ENCODE measurements at places on chromosomes 7 and 10.
A peak's percentile ranks its signal among the peaks of the same experiment; 100 is the strongest.

- DNase-seq: no peak
Measured at GRCh38 chr10:33723181-33723580, 388.7 kb upstream of the NRP1 start.

GRCh38 chr10:70558871-70559810, 43.4 kb downstream of the PRF1 start:
- DNase-seq: no peak

- DNase-seq: no peak
Measured at GRCh38 chr7:28626624-28627262, 214.4 kb downstream of the CREB5 start.

- no peak for DNase-seq
Measured at GRCh38 chr10:26475386-26475785, 37.2 kb downstream of the APBB1IP start.

DNA sequence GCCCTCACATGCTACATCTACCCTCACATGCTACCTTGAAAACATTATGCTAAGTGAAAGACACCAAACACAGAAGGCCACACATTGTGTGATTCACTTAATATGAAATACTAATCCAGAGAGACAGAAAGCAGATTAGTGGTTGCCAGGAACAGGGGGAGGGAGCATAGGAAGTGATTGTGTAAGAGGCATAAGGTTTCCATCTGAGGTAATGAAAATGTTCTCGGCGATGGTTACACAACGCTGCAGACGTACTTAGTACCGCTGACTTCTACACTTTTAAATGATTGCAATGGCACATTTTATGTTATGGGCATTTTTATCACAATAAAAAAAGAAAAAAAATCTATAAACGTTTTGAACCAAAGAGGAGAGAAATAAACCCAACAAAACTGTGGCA, 742.3 kb downstream of the TYW1 start:
- DNase-seq: no peak

GRCh38 chr10:2893158-2893845, 174.0 kb upstream of the PFKP start:
- DNase-seq: no peak

DNA sequence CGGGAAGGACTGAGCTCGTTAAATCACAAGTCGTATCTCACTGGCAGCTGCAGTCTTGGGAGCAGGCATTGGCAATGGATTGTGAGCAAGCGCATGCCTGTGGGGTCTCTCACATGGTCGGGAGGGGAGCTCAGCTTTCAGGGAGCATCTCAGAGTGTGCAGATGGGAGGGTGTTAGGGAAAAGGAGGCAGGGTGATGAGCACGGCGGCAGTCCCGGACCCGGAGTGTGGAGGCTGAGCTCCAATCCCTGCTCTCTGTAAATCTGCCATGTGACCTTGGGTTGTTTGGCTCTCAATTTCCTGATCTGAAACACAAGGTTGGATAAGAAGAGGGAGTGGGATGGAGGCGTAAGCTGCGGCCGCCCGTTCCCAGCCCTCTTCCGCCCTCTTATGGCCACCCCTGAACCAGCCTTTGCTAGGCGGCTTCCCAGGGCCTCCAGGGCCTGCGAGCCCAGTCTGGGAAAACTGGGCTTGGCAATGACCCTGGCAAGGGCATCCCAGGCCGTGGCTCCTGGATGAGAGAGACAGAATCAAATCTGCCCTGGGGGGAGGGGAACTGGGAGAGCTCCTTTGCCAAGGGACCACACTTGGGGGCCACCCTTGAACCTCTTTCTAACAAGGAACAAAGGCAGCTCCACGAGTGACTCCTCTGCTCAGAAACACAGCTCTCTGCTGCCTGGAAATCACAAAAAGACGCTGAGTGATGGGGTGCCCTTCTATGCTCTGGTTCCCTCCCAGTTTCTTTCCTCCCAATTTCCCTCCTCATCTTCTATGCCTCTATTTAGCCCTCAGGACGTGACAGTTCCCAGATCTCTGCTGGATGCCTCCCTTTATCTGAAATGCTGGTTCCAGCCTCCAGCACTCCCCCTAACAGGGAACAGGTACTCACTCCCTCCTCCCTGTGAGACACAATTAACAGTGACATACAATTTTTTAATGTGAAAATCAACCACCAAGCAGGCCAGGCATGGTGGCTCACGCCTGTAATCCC, 41.7 kb upstream of the LOXL4 start:
- peak; percentile 41 for DNase-seq

DNA sequence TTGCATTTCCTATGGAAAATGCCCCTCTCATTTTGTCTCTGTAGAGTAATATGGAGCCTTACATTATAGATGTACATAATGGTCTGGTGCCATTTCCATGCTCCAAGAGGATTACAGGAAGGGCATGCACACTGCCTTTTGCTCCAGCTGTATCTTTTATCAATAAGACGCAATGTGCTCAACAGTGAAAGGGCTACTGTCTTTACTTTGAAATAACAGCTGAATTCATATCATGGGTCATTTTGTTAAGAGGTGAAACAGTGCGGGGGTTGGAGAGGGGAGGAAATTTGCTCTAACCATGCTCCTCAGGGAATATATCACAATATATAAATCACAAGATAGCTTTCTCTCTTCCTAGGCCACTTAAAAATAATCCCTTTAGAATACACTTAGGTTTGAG, 77.7 kb downstream of the ICA1 start:
- DNase-seq: no peak

DNA sequence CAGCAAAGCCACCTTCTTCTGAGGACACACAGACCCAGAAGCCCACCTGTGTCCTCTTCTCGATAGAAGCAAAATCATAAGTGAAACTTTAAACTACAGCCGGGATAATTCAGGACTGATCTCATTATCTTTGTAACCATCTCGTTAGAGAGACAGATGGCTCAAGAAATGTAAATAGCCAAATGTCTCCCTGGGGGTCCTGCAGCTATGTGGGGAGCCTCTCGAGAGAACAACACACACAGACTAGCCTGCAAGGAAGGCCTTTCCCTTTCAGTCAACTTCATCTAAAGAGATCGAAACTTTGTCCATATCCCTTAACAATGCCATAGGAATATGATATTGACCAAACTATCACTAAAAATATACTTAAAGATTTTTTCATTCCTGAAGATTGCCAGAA, 93.5 kb downstream of the VWC2 start:
- DNase-seq: peak; percentile 73

DNA sequence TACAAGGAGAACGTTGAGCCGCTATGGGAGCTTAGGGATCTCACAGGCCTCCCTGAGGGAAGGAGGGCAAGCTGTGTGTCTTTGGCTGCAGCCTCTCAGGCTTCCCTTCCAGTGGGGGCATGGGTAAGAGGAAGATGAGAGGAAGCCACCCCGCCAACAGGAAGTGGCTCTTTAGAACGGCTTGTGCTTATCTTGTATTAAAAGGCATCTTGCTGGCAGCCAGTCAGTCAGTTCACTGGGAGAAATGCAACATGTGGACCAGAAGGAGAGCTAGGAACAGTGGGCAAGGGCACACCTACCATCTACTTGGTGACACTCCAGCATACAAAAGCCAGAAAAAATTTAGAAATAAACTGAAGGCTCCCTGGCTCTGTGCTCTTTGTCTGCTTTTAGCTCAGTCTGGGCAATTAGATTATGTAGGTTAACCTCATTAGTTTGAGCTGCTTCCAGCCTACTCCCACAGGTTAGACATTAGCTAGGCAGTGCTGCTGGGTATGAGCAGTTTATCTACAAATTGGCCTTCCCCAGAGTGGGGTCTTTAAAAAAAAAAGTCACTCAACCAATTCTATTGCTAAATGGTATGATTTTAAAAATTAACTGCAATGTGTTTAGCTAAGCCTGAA, 595.9 kb downstream of the KCNMA1 start:
- no peak for DNase-seq
